ENCODE measurements at places on chromosomes 6 and 20.

- no peak for DNase-seq
These were observed 396.9 kb upstream of the ADGRB3 start for GRCh38 chr6:68238097-68238601.

DNA sequence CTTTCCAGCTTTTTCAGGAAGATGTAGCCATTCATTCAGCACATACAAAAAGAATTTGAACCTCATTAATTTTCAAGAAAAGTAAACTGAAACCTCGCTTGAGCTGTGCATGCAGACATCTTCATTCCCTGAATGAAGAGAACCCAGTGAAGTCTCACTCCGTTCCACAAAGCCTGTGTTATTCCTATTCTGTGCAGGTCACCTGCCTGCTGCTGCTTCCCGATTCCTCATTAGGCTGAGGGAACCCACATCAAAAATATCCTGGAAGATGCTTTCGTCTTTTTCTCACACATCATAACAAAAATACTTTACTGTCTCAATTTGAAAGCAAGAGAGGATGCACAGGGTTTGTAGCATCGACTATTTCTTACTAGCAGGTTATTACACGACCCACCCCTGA, 40.1 kb downstream of the TRMT6 start:
- DNase-seq: no peak

DNA sequence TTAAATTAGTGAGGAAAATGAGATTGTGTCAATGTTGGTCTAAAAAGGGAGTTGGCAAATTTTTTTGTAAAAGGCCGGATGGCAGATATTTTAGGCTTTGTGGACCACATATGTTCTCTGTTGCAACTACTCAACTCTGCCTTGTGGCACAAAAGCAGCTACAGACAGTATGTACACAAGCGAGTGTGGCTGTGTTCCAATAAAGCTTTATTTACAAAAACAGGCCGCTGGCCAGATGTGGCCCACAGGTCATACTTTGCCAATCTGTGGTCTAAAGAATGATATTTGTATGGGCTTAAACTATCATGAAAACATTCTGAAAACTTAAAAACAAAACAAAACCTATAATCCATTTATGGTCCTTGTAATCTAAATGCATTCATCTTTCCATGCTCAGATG, 228.3 kb downstream of the CLIC5 start:
- no peak for DNase-seq

DNA sequence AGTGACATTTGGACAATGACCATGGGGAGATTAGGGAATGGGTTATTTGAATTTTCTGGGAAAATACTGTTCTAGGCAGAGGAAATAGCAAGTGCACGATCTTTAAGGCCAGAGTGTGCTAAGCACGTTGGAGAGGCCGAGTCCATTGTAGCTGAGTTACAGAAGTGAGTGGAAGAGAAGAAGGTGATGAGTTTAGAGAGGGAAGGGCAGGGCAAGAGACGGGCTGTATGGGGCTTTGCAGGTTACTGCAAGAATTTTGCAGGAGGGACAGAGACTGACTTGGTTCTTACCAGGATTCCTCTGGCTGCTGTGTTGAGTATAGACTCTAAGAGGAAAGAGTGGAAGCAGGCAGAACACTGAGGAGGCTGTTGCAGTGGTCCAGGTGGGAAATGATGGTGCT, 1.1 kb upstream of the NCOA3 start:
- peak; percentile 54 for DNase-seq

GRCh38 chr6:38033442-38033982, 214.0 kb downstream of the ZFAND3 start:
- no peak for DNase-seq

DNA sequence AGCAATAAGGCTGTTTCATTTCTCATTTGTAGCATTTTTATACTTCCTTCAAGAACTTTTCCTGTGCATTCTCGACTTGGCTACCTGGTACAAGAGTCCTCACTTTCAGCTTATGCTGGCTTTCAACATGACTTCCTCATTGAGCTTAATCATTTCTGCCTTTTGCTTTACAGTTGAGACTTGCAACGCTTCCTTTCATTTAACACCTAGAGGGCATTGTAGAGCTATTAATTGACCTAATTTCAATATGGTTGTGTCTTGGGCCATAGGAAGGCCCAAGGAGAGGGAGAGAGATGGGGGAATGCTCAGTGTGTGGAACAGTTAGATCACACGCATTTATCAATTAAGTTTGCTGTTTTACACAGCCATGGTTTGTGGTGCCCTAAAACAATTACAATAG, 37.2 kb downstream of the SLC22A2 start:
- no peak for DNase-seq

- no peak for DNase-seq
These were observed 8.1 kb upstream of the SALL4 start for GRCh38 chr20:51810155-51811041.

- DNase-seq: no peak
These were observed 72.0 kb downstream of the OPRM1 start for GRCh38 chr6:154111025-154111424.

GRCh38 chr6:88982720-88983119, 19.3 kb upstream of the RNGTT start:
- DNase-seq: no peak

- DNase-seq: peak; percentile 22
These were observed 64.3 kb downstream of the TTI1 start for GRCh38 chr20:37968841-37969401.

DNA sequence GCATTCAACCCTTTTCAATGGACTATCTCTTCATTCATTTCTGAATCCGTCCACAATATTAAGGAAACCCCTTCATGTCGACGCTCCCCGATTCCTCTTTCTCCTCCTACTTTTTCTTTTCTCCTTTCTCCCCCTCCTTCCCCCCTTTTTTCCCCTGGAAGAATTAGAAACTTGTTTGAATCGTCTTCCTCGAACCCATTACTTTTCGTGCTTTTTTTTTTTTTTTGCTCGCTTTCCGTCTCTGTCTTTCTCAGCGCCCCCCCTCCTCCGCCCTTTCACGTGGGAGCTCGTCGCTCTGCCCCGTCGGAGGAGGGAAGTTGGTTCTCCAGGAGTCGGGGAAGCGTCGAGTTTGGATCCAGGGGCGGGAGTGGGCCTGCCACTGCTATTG, 2.3 kb upstream of the NKX2-2 start:
- no peak for DNase-seq

DNA sequence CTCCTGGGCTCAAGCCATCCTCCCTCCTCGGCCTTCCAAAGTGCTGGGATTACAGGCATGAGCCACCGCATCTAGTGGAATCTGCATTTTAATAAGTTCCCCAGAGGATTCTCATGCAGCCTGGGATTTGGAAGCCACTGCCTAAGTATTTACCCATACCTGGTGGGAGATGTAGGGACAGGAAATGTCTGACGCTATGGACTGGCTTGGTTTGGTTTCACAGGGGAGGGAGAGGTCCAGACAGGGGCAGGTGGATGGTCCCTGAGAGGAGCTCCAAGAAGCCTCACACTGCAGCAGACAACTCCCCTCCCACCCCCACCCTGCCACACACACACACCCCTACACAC, 4.4 kb downstream of the VSTM2L start:
- no peak for DNase-seq

GRCh38 chr6:7424058-7424457, 34.5 kb downstream of the RIOK1 start:
- DNase-seq: no peak

DNA sequence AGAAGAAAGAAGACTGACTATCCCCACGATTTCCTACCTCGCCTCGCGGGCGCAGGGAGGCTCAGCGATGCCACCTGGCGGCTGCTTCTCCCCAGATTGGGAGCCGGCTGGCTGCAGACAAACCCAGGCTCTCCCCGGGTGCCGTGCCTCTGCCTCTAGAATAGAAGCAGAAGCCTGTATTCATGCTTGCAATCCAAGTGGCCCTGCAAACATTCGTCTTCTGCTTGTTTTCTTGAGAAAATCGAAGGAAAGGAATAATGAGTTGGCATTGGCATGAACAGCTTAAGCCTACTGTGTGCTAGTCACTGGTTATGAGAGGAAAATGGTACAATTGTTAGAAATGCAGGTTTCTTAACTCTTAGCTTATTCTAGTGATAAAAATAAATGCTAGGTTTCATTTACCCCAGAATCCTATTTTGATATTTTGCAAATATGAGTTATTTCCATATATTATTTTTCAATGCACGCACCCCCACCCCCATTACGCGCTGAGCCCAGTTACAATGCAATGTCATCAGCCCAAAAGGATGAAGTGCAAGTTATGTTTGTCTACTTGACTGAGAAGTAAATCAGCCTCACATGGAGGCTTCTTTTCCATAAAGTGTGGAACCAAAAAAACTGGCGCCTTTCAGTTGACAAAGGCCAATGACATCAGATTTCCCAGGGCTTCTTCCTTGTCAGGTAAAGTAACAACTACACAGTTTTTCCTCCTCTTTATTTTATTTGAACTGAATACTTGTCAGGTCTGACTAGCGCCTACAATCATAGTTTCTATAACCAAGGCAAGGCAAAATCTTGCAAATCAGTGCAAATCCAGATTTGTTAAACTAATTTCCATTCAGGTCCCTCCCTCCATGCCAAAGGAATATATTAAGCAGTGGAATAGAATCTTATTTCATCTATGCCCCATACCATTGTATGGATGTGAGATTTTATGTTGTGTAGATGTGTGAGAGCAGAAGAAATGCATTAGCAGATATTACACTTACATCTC, 3.9 kb upstream of the SOX4 start:
- DNase-seq: peak; percentile 92

- no peak for DNase-seq
These were observed 121.4 kb downstream of the LAMP5 start for GRCh38 chr20:9635750-9636149.

GRCh38 chr20:3275966-3276679, 37.1 kb upstream of the SLC4A11 start:
- DNase-seq: no peak

DNA sequence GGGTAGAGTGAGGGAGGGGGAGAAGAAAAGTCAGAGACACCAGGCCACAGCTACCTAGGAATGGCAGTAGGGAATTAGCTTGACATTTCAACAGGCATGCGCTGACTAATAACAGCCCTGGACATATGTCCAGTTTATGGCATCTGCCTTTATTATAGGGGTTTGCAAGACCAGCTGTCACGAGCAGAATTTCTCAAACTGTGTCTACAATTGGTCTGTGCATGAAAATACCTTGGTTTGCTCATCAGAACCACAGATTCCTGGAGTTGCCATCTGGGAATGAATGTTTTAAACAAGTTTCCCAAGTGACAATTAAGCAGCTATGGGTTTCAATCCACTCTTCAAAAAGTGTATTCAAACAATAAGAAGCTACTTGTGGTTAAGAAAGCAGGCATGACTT, 110.3 kb upstream of the ENPP5 start:
- no peak for DNase-seq

GRCh38 chr6:170345662-170346061, 39.1 kb downstream of the FAM120B start:
- DNase-seq: no peak

- no peak for DNase-seq
These were observed 145.6 kb downstream of the TBX18 start for GRCh38 chr6:84618836-84619235.

DNA sequence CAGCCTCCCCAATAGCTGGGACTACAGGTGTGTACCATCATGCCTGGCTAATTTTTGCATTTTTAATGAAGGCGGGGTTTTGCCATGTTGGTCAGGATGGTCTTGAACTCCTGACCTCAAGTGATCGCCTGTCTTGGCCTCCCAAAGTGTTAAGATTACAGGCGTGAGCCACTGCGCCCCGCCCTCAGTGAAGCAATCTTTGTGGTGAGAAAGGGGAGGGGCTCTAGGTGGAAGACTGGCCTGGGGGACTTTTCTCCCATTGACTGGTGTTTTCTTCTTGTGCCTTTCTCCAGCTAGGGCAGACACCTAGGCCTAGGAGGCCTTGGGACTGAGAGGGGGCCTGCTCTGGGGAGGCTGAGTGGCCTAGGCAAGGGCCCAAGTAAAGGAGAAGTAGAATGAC, 84.1 kb downstream of the DNAAF9 start:
- no peak for DNase-seq

DNA sequence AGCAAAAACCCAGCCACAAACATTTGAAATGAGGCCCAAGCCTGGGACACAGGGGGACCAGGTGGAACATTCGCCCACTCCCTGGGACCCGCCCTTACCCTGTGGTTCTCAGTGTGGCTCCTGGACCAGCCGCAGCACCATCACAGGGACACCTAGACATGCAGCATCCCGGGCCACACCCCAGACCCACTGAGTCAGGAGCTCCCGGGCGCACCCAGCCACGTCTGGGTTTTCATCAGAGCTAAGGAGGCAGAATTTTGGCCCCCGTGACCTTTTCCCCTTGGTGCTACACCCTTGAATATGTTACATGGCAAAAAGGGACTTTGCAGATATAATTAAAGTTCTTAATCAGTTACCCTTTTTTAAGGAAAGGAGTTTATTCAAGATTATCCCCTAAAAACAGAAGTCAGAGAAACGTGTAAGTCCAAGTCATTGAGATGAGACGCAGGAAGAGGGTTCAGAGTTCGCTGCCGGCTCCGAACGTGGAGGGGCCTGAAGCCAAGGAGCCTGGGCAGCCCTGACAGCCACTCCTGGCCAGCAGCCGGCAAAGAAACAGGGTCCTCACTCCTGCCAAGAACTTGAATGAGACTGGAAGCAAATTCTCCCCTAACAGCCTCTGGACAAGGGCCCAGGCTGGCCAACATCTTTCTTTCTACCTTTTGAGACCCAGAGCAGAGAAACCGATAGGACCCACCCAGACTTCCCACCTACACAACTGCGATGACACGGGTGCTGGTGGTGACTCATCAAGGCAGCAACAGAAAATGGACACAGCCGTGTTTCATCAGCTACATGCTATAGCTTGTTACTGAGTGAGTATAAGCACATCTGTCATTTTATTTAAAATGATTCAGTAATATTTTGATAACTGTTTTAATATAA, 25.3 kb downstream of the BFSP1 start:
- DNase-seq: peak; percentile 75

DNA sequence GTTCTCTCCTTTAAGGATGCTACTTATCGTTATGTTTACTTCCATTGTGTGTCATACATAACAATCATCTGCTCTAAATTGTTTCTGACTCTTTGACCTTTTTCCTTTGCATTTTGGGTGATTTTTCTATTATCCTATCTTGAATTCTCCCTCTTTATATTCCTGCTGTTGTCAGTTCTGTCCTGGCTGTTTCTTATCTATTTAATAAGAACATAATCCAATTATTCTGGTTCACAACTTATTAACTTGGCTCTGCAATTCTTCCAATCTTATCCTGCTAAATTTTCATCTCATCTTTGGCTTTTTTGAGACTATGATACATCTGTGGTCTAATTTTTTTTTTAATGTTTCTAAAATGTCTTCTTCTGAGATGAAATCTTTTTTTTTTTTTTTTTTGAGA, 54.7 kb upstream of the TOX2 start:
- no peak for DNase-seq

GRCh38 chr6:21264288-21265033, 329.1 kb upstream of the SOX4 start:
- no peak for DNase-seq

DNA sequence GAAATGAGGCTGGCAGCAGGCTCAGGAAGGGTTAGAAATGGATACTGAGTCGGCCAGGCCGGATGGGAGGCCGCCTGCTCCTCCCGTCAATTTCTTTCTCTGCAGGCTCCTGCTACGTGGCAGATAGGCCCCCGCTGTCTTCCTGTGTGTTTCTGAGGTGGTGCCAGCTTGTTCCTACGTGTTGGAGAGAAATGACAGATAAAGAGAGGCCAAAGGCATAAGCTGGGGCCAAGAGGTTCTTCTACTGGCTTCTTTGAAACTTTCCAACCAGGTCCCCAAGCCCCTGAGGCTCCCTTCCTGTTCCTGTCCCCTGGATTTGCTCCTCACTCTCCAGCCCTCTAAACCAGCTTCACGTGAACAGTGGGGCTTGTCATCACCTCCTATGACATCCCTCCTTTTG, 76.8 kb downstream of the TCP11 start:
- DNase-seq: no peak

Measured in activated CD8-positive, alpha-beta memory T cell treated with anti-CD3 and anti-CD28 coated beads, Interleukin-2, amount 50 U/mL, for 48 hours (primary cell).